ENCODE measurements at places on chromosomes 4 and X. TPM values are rescaled to one million over a fixed set of nuclear protein-coding genes. Genes with fewer than 3 reads are reported as not detected.

GYPE gene
- not detected for total RNA-seq

AWAT2 gene
- not detected for total RNA-seq

FAM47E gene
- total RNA-seq: 0.74 TPM

SERPINA7 gene
- not detected for total RNA-seq

STBD1 gene
- not detected for total RNA-seq

TACR3 gene
- total RNA-seq: not detected

SRPX2 gene
- total RNA-seq: not detected

PAGE4 gene
- not detected for total RNA-seq

ANKRD17 gene
- 31.9 TPM for total RNA-seq

FATE1 gene
- total RNA-seq: not detected

PITX2 gene
- total RNA-seq: not detected

ASB12 gene
- total RNA-seq: not detected

JADE3 gene
- 0.20 TPM for total RNA-seq

WDR44 gene
- total RNA-seq: 12.2 TPM

ERVMER34-1 gene
- total RNA-seq: not detected

MAGIX gene
- total RNA-seq: 0.93 TPM

APLN gene
- total RNA-seq: not detected

RNF150 gene
- total RNA-seq: not detected

TREX2 gene
- 1.1 TPM for total RNA-seq

GAB3 gene
- total RNA-seq: 3.5 TPM

VMA21 gene
- 19.4 TPM for total RNA-seq

FGFBP2 gene
- 1.3 TPM for total RNA-seq

VCX3B gene
- not detected for total RNA-seq

GAK gene
- total RNA-seq: 131 TPM

CITED1 gene
- total RNA-seq: 0.52 TPM

KCTD8 gene
- total RNA-seq: not detected

TLL1 gene
- total RNA-seq: not detected

DLG3 gene
- 9.0 TPM for total RNA-seq

DYNLT3 gene
- total RNA-seq: 48.3 TPM

ZNF41 gene
- 3.9 TPM for total RNA-seq

COX18 gene
- total RNA-seq: 5.2 TPM

CENPVL2 gene
- total RNA-seq: not detected

RAB40AL gene
- total RNA-seq: not detected

BBS12 gene
- total RNA-seq: 0.80 TPM

HTN3 gene
- total RNA-seq: not detected

PPP1R3F gene
- total RNA-seq: 8.5 TPM

TEX13B gene
- total RNA-seq: not detected

FGF13 gene
- not detected for total RNA-seq

USP17L28 gene
- not detected for total RNA-seq

TLR10 gene
- total RNA-seq: not detected

ATP11C gene
- total RNA-seq: 15.2 TPM

IQCM gene
- total RNA-seq: not detected

SOWAHD gene
- 0.44 TPM for total RNA-seq

MAGEE1 gene
- total RNA-seq: 12.7 TPM

NAP1L2 gene
- total RNA-seq: 4.8 TPM

Data from CD4-positive, alpha-beta T cell (primary cell).